ENCODE measurements at places on chromosomes 2 and 18. TPM values are rescaled to one million over a fixed set of nuclear protein-coding genes. Genes with fewer than 3 reads are reported as not detected.

- no peak for DNase-seq
Measured at GRCh38 chr2:209762563-209762962, 9.1 kb upstream of the UNC80 start.

- DNase-seq = no peak
Measured at GRCh38 chr2:54638103-54638502, 85.4 kb upstream of the EML6 start.

DNA sequence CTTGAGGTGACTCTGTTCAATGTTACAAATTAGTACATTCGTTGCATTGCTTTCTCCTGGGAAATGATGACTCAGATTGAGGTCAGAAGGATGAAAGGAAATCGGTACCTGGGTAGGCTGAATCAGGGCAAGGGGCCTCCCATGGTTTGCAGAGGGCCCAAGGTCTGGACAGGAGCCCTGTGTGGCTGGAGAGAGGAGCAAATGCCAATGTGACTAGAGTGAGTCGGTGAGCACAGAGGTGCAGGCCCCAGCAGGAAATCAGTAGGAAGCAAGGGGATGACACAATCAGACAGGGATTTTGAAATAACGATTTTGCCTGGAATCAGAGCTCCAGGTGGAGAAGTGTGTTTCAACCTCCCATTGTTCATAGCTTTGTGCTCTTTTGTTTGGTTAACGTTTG, 118.9 kb downstream of the CCDC102B start:
- DNase-seq = no peak

PSMD14 gene
- total RNA-seq = 20.4 TPM

DNA sequence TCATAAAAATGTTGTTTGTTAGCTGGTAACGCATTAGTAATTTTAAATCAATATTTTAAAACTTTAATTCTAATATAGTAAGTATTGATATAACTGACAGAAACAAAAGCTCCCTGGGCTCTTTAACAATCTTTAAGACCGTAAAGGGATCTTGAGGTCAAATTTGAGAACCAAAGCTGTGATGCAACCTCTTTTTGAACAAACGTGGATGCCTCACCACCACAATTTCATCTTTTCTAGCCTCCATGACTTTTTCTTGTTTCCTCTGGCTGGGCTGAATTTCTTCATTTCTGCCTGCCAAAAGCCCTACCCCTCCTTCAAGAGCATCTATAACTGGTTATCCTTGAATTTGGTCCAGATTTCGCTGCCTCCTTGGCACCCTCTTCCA, 563 bp upstream of the POLE4 start:
- no peak for DNase-seq

LTBP1 gene
- total RNA-seq = 5.8 TPM

DNA sequence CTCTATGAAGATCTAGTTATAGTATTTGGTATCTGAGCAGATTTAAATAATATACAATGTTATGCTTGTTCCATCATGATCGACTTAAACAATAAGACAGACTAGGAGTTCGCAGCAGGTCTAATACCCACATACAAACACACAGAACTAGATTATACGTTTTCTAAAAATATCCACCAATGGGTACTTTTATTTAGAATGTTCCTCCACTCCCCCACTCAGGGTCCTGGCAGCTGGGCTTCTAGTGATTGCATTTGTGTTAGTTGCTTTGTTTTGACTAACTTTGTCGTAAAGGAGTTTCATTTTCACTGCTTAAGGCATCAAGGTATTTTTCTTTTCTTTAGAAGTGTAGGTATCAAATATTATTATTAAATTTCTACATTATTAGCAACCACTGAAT, 91.4 kb downstream of the RPRM start:
- no peak for DNase-seq

DNA sequence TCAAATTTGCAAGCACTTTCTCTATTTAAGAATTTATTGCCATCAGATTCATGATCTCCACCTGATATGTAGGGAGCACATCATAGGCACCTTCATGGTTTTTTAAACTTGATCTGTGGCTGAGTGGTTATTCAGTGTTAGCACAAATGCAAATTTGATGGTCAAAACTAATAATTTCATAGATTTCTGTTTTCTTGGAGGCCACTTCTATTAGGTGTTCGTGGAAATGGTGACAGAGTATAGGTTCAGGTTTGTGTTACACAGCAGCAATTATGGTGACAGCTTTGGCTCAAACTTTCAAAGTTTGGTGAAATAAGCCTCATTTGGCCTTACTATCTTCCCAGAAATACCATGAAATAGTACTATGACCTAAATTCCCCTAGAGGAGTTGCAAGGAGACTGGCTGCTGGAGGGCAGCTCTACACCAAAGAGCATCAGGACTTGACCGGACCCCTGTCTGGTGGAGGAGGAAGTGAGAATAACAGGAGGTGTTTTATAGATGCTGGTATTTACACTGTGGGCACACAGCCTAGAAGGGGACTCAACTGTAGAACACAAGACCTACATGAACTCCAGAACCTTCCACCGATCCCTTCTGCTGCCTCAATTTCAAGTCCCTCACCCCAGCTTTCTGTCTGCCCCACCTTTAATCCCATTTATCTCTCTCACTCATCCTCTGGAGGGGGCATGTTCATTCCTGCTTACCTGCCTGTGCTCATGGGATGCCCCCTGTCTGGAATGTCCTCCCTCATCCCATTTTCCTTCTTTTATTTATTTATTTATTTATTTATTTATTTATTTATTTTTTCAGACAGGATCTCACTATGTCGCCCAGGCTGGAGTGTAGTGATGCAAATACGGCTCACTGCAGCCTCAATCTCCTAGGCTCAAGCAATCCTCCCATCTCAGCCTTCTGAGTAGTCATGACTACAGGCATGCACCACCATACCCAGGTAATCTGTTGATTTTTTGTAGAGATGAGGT, 132.9 kb upstream of the SIX2 start:
- DNase-seq = no peak

NCKAP1 gene
- total RNA-seq = 32.2 TPM

CRYBA2 gene
- not detected for total RNA-seq

TNFRSF11A gene
- 1.1 TPM for total RNA-seq

FKBP7 gene
- 3.4 TPM for total RNA-seq

GRCh38 chr2:220509966-220510365, 882.5 kb downstream of the SLC4A3 start:
- DNase-seq = no peak

DNA sequence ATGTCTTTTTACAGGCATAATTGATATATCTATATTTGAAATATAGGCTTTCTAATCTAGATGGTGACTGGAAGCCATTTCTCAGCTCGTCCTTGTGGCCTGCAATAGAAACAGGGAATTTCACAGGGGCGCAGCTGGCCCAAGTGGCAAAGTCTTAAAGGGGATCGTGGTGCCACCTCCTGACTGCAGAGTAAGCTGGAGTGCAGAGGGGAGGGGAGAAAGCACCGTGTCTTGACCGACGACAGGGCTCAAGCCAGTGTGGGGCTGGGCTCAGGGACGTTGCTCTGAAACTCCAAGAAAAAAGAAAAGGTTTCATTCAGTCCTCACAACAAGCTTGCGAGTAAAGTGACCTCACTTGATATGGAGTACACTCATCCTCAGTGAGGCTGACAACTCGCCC, 255.1 kb downstream of the DCDC2C start:
- DNase-seq = no peak

LRRC30 gene
- total RNA-seq = not detected

GRCh38 chr18:60232541-60232940, 140.0 kb downstream of the MC4R start:
- no peak for DNase-seq

GRCh38 chr2:235661167-235661937, 167.5 kb downstream of the AGAP1 start:
- no peak for DNase-seq

DNA sequence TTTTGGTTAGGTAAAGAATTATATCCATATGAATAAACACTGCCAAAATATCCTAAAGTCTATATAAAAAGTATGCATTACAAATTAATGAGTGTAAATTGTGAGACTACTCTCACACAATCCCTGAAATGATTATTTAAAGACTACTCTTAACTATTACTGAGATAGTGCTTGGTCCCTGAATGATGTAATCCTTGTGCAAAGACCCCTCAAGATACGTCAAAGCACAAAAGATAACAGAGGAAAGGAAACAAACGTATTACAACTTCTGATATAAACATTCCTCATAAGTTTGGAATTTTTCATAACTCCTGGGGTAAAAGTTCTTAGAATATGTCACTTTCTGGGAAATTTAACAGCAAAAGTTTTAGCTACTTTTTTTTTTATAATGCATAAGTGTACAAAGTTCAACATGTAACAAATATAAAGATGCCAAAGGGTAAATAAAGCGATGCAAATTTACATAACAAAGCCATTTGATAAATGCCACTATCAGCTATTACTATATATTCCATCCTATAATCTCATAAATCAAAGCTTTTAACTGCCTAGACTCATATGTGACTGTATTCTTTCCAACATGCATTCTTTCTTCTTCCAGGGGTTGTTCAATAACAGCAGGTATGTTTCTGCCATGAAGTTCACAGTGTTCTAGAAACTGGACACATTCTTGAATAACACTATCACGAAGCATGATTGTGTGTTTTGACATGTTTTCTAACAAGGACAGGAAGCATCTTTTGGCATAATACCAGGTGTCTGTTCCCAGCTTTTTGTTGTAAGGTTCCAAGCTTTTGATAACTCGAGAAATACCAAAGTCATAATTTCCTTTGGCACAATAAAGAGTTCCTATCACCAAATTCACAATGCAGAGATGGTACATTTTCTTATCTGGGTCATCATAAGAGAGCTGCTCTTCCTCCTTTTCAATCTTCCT, 158.0 kb downstream of the AGPS start:
- DNase-seq = no peak

GKN1 gene
- total RNA-seq = not detected

SLC23A3 gene
- total RNA-seq = 2.8 TPM

G6PC2 gene
- not detected for total RNA-seq

Measured in left lobe of liver (tissue), 2 donors.